Small intestine (tissue), 16 donors: ENCODE measurements at places on chromosomes 13 and 19. TPM values are rescaled to one million over a fixed set of nuclear protein-coding genes. Genes with fewer than 3 reads are reported as not detected.

GRCh38 chr19:19606021-19606420, 12.5 kb downstream of the PBX4 start:
- DNase-seq: peak; percentile 74
- no peaks in the 10 kb centered on the region for H3K36me3 ChIP-seq

- DNase-seq: no peak
- no peak overlapping the region for H3K27ac ChIP-seq
- H3K36me3 ChIP-seq: no peaks in the 10 kb centered on the region
- H3K4me1 ChIP-seq: no peaks in the 10 kb centered on the region
Observed at GRCh38 chr13:82370316-82370715, 1512.0 kb downstream of the SLITRK1 start.

- no peaks in the 10 kb centered on the region for H3K27me3 ChIP-seq
- H3K4me1 ChIP-seq: peaks cover 12% of the 10 kb centered on the region
- DNase-seq: peak; percentile 23
- no peak overlapping the region for H3K4me3 ChIP-seq
- peak overlapping the region; percentile 39 for H3K27ac ChIP-seq
Observed at GRCh38 chr13:48188601-48189000, 44.4 kb upstream of the ITM2B start.

DNA sequence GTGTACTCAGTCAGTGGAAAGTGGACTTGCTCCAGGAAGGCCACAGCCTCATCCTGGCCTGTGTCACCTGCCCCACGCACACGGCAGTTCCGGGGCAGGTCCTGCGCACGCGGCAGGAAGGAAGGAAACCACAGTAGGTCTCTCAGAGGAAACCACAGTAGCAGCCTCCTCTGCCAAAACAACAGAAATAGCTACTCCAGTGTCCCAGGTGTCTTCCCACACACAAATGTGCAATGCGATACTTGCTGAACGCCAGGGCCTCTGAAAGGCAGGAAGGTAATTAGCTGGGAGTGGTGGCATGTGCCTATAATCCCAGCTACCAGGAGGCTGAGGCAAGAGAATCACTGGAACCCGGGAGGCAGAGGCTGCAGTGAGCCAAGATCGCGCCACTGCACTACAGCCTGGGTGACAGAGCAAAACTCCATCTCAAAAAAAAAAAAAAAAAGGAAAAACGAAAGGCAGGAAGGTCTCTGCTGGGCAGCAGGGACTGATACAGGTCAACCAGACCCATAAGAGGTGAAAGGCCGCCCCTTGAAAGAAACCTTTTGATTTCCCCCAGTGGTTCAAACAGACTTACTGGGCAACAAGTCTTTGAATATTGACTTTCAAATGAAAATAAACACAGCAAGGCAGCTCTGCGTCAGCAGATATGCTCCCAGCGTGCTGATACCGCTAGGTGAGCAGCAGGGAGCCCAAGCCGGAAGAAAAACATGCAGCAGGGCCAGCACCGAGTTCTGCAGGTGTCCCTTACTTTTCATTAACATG, 49.5 kb downstream of the CRYL1 start:
- DNase-seq: peak; percentile 51
- no peaks in the 10 kb centered on the region for H3K4me1 ChIP-seq
- H3K4me3 ChIP-seq: no peak overlapping the region
- peak overlapping the region; percentile 63 for H3K27ac ChIP-seq
- H3K36me3 ChIP-seq: no peaks in the 10 kb centered on the region
- no peaks in the 10 kb centered on the region for H3K27me3 ChIP-seq

The TSSK6 gene
- polyA plus RNA-seq: 1.9 TPM

The ZNF584 gene
- polyA plus RNA-seq: 1.8 TPM

GRCh38 chr19:28727480-28728159, 485.3 kb downstream of the UQCRFS1 start:
- H3K27me3 ChIP-seq: no peaks in the 10 kb centered on the region
- H3K27ac ChIP-seq: no peak overlapping the region
- no peak overlapping the region for H3K4me3 ChIP-seq
- no peak for DNase-seq
- H3K4me1 ChIP-seq: no peaks in the 10 kb centered on the region

- DNase-seq: no peak
- H3K27me3 ChIP-seq: no peaks in the 10 kb centered on the region
- H3K36me3 ChIP-seq: peaks cover 9% of the 10 kb centered on the region
Observed at GRCh38 chr19:18362934-18363542, 22.6 kb downstream of the PGPEP1 start.

DNA sequence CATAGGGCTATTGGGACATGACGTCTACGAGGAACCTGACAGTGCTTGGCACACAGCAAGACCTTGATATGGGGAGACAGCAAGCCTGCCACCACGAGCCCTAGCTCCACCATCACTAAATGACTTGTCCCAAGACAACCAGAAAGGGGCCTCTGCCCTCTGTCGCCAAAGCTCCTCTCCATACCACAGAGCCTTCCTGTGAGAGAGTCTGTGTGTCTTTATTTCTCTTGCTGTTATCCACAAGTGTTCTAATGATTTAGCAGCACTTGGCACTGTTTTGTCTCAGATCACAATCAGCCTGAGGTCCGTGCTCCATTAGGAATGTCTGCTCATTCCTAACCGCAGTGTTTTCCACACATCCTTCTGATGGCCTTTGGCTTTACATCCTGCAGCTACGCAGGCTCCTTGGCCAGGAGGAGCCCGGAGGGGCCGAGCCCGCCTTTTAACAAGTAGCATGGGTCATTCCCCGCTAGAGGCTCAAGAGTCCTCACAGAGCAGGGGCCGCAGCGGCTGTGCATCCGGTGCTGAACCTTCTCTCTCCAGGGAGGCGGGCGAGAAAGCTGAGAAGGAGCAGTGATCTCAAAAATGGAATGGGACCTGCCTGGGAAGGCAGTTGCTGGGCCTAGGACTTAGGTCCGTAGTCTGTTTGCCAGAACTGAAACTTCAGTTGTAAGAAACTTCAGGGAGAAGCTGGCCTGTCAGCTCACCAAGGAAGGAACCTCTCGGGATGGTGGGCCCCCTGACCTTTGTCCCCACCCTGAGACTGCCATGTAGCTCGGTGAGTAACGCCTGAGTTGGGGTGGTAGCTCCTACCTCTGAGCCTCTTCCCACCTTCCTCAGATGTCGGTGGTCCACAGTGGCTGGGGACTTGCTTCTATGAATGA, 61.1 kb upstream of the HMGB1 start:
- H3K27me3 ChIP-seq: no peaks in the 10 kb centered on the region
- peak; percentile 78 for DNase-seq
- H3K4me3 ChIP-seq: no peak overlapping the region
- no peaks in the 10 kb centered on the region for H3K36me3 ChIP-seq
- peaks cover 11% of the 10 kb centered on the region for H3K4me1 ChIP-seq
- peak overlapping the region; percentile 14 for H3K27ac ChIP-seq

GRCh38 chr13:78238911-78239310, 320.3 kb upstream of the EDNRB start:
- no peaks in the 10 kb centered on the region for H3K36me3 ChIP-seq
- no peaks in the 10 kb centered on the region for H3K27me3 ChIP-seq
- no peak overlapping the region for H3K27ac ChIP-seq
- H3K4me1 ChIP-seq: no peaks in the 10 kb centered on the region
- no peak overlapping the region for H3K4me3 ChIP-seq
